ENCODE measurements at places on chromosomes 13 and 19.

DNA sequence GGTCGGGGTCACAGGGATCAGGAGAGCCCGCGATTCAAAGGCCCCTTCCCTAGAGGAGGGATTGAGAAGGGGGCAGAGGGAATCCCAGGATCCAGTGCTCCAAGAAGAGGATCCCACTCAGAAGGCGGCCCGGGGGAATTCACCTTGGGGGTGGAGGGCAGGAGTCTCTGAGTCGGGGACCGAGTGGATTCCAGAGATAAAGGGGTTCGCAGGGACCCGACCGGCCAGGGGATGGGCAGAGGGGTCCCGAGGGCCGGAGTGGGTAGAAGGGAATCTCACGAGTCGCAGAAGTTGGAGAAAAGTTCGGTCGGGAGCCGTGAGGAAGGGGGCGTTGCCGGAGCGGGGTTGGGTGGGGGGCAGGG is 261 bp downstream of the PRKD2 start:
- DNase-seq, result no peak

DNA sequence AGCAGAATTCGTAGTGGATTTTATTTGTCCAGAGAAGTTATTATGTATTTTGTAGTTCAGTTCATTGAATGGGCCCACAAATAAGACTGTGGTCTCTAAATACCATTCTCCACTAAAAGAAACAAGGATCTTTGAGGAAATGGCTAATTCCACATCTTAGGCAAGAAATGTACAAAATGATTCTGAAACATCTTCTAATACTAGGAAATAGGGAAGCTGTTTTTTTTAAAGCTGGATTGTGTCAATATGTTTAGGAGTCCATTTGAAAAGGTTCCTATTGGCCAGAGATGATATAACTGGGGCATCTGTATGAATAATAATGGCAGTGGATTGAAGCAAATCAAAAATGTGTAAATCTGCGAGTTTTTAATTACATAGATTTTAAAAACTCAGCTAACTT is 88.5 kb upstream of the SIAH3 start:
- DNase-seq, result no peak

- no peak for DNase-seq
These were observed 687.8 kb downstream of the EFNB2 start for GRCh38 chr13:105847527-105848291.

DNA sequence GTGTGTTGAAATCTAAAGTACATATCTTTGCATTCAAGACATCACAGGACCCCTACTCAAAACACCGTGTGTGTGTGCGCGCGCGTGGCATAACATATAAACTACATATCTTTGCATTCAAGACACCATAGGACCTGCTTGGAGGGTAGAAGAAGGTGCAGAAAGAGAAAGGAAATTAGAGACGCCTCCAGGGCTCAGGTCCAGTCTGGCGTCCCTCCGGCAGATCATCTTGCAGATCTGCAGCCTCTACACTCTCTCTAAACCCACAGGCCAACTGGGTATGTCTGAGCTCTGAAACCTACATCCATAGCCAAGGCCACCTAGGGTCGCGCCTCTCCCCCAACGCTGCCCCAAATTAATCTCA is 659 bp upstream of the PAFAH1B3 start:
- DNase-seq, result no peak

GRCh38 chr13:97284558-97284957 is 62.4 kb downstream of the MBNL2 start:
- DNase-seq, result no peak

DNA sequence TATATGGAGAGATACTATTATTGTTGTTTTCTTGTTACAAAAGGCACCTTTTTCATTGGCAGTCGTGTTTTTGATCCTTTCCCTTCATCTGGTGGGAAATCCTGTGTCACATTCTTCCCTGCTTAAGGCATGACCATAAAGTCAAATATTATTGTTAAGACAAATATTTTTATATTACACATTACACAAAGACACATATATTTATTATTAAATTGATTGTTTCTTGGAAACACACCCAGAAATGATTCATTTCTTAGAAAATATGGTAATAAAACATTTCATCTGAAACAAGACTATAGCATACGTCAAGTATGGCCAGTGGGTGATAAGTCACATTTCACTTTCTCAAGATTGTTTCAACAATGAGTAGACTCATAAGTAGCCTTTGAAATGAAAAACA is 77.3 kb downstream of the KCTD12 start:
- DNase-seq, result no peak

- DNase-seq, result no peak
These were observed 17.3 kb upstream of the OXGR1 start for GRCh38 chr13:97011446-97012131.

GRCh38 chr19:16295057-16295456 is 29.6 kb upstream of the KLF2 start:
- DNase-seq, result no peak

DNA sequence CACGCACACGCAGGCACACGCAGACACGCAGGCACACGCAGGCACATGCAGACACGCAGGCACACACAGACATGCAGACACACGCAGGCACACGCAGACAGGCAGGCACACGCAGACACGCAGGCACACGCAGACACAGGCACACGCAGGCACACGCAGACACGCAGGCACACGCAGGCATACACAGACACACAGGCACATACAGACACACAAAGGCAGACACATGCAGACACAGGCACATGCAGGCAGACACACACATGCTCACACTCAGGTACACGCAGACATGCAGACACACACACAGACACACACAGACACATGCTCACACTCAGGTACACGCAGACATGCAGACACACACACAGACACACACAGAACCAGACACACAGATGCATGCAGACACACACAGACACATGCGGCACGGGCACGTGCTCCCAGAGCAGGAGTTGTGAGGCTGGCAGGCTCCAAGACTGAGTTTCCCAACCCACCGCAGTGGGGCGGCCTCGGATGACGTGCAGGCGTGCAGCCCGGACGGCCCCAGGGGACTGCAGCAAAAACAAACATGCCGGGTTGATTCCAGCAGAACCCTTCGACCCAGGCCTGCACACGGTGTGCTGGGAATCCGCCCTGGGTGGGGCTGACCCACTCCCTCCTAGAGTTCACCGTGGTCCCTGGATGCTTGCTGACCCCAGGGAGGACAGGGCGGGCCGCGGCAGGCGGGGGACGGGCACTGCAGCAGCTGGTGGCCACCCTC is 100.0 kb downstream of the GADD45B start:
- no peak for DNase-seq

DNA sequence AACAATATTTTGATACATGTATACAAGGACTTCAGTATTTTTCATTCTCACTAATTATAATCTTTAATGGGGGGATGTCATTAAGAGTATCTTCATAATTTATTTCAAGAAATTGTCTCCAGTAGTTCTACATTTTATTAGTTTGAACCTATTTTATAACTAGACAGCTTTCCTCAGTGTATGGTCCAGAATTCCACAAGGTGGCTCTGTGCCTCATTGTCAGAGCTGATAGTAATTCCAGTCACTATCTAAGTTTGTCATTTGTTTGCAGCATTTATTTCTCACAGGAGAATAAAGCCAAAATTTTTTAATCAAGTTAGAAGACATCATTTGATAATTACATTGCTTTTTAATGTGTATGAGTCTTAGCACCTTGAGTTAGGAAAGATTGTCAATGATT is 1633.0 kb upstream of the PCDH20 start:
- DNase-seq, result no peak

DNA sequence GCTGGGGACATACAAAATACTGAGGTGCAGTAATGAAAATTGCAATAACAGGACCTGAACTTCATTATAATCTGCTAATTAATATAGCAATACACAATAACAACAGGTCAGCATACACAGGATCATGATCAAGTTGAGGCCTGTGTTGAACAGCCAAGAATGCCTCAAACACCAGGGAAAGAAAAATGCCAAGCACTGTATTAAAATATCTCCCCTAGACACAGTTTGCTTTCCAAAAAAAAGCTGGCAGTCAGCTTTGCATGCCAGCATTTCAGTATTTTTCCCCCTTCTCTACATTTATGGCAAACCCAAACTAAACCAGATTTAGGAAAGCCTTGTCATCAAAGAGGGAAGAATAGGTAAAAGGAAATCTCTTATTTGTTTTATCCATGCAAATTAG is 226.9 kb downstream of the LHFPL6 start:
- DNase-seq, result no peak

Measured in Panc1 (cell line).